ENCODE measurements at places on chromosomes 1 and 21.
A peak's percentile ranks its signal among the peaks of the same experiment; 100 is the strongest.

- no peak for DNase-seq
These were observed 16.0 kb downstream of the CTNNBIP1 start for GRCh38 chr1:9894115-9894514.

- no peak for DNase-seq
These were observed 70.6 kb upstream of the PTGFR start for GRCh38 chr1:78420181-78420580.

DNA sequence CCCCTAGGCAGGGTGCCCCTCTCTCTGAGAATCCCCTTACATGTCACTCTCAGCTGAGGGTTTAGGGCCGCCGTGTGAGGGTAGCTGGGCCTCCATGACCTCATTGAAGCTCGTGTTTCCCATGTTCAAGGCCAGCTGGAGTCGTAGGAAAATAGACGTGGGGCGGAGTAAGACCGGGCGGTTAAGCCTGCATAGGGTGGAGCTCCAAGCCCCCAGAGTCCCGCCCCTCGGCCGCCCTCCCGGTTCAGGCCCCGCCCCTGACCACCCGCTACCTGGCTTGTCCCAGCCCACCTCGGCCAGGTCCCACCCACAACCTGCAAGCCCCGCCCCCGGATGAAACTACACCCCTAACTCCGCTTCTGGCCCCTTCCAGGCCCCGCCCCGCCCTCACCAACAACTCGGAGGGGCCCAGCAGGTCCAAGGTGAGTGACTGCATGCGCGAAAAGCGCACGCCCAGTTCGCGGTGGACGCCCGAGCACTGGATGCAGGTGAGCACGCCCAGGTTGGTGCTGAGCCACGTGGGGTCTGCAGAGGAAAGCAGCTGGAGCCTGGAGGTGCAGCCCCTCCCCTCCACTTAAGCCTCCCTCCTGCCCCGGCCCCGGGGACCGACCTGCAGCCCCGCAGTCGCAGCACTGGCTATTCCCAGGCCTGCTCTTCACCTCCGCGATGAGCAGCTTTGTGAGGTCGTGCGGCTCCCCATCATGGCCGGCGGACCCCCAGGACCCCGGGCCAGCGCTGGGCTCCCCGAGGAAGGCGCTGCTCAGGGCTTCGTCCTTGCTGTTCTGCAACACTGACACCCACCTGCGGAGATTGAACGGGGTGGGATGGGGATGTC is 12.2 kb upstream of the TCEA3 start:
- DNase-seq, result peak; percentile 36

GRCh38 chr1:65955071-65955470 is 162.4 kb downstream of the PDE4B start:
- DNase-seq, result no peak

DNA sequence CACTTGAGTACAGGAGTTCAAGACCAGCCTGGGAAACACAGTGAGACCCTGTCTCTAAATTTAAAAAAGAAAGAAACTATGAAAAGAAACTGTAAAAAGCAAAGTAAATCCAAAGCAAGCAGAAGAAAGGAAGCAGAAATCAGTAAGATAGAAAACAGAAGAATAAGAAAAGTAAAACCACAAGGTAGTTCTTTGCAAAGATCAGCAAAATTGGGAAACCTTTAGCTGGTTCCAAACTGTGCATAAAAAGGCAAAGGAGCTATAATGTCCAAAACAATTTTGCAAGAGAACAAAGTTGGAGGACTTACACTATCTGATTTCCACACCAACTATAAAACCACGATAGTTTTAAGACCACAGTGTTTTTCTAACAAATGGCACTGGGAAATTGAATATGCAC is 218.8 kb downstream of the RPS6KC1 start:
- no peak for DNase-seq

DNA sequence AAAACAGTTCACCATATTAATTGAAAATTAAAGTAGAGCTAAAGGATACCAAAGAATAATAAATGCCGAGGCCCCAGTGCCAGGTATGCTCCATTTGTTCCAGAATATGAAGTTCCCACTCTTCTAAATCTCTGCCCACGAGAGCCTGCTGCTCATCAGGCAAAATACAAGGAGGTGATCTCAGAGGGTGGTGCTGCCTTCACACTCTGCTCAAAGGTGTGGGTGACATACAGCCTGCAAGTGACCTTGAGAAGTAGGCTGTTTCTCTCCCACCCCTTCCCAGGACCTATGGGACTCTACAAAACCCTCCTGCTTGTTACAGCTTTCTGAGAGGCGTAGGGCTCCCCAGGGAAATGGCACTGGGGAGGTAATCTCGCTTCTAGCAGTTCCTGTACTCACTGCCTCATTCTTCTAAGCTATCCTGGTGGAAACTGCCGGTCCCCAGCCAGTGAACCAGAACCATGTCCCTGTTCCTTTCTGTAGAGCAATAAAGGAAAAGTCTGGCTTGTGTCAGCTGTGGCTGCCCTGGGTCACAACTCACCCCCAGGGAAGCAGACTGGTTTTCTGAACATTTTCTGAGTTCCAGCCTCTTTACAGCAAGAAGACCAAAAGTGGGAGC is 26.9 kb upstream of the DPT start:
- DNase-seq, result no peak

GRCh38 chr1:157472959-157473358 is 79.4 kb downstream of the FCRL5 start:
- DNase-seq, result no peak

DNA sequence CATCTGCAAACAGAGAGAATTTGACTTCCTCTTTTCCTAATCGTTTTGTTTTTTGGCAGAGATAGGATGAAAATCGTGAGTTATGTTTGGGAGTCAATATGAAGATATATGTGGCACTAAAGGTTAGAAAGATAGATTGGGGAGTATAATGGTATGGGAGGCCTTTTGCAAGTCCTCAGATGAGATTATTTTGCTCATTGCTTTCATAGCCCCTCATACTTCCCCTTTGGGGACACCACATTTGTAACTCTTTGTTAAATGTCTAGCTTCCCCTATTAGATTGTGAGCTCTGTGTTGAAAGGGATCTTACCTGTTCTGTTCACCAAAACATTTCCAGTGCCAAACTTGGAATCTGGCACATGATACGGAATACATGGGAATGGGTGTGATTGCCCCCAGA is 30.2 kb downstream of the RAVER2 start:
- no peak for DNase-seq

- DNase-seq, result no peak
These were observed 31.0 kb upstream of the MED18 start for GRCh38 chr1:28297826-28298225.

DNA sequence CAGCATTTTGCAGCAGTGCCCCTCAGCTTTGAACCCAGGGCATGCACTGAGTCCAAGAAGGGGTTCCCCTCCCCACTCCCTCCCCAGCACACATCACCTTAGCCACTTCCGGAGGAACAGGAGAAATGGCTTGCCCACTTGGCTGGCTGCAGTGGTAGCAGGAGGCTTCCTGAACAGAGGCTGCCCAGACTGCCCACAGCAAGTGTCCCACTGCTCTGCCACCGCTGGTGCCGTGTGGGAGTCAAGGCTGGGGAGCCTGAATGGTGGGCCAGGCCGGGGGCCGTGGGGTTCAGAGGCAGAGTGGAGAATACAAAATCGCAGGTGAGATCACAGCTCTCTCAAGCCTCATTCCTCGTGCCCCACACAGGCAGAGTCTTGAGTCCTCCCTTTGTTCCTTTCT is 34.5 kb downstream of the CD247 start:
- no peak for DNase-seq

GRCh38 chr1:60703155-60703554 is 379.2 kb upstream of the NFIA start:
- DNase-seq, result no peak

- peak; percentile 82 for DNase-seq
These were observed 128.2 kb downstream of the TBX19 start for GRCh38 chr1:168408884-168409283.

- DNase-seq, result no peak
These were observed 8.7 kb downstream of the C4BPA start for GRCh38 chr1:207112616-207113296.

GRCh38 chr21:28865488-28866186 is 127.0 kb downstream of the LTN1 start:
- DNase-seq, result no peak

DNA sequence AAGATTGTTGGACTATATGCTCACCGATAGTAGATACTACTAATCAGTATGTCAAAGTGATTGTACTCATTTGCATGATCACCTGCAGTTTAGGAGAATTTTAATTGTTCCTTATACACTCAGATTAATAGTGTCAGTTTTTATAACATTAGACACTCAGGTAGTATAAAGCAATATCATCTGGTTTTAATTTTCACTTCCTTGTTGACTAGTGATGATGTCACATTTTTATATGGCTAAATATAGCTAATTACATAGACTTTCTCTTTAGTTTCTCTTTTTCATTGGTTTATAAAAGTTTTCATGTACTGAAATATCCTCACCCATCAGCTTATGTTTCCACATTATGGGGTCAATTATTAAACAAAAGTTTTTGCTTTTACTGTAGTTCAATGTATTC is 1332.4 kb upstream of the ADGRL2 start:
- no peak for DNase-seq

GRCh38 chr1:108639899-108640560 is 20.9 kb downstream of the HENMT1 start:
- DNase-seq, result no peak

DNA sequence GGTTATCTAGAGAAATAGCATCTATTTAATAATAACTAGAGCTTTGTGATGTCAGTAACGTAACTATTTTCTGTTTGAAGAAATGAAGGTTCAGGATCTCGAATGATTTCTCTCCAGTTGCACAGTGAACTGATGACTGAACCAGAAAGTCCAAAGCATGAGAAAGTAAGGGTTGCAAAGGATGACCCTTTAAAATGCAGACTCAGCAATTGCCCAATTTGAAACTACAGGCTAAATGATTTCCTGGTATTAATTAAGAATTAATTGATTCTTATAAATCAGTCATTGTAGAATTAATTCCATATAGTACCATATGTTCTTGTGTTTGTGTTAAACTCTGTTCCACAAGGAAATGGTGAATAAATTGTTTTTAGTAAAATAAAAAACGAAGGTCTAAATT is 318.6 kb downstream of the NFIA start:
- DNase-seq, result no peak

GRCh38 chr1:12627296-12627695 is 9.3 kb upstream of the DHRS3 start:
- no peak for DNase-seq

- no peak for DNase-seq
These were observed 1.7 kb downstream of the DR1 start for GRCh38 chr1:93347334-93347899.

DNA sequence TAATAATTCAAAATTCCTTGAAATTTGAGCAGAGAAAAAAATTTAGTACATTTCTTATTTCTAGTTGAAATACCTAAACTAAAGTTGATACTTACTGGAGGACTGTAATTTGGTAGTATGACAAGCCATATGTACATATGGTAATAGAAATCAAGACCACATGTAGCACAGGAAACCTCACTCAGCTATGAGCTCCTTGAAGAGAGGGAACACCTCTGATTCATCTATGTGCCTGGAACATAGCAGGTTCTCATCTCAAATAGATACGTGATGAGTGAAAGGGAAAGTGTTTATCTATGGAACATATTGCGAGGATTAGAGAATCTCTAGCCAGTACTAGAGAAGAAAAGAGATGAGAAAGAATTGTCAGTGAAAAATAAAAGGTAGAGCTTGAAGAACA is 47.9 kb upstream of the GNG4 start:
- DNase-seq, result no peak

DNA sequence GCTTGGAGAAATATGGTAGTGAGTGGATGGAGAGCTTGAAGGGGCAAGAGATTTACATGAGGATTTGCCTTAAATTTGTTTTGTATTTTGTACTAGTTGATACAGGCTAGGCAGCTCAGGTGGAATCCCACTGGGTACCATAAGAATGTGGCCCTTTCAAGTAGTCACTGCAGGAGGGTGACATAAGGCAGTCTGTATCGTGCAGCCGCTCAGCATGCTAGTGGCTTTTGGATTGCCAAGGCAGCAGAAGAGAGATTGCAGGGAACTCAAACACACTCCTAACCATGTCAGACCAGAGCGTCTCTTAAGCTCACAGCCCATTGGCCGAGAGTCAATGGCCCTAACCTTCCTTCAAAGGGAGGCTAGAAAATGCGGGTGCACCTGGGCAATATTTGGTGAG is 420.0 kb downstream of the ADGRL2 start:
- no peak for DNase-seq

DNA sequence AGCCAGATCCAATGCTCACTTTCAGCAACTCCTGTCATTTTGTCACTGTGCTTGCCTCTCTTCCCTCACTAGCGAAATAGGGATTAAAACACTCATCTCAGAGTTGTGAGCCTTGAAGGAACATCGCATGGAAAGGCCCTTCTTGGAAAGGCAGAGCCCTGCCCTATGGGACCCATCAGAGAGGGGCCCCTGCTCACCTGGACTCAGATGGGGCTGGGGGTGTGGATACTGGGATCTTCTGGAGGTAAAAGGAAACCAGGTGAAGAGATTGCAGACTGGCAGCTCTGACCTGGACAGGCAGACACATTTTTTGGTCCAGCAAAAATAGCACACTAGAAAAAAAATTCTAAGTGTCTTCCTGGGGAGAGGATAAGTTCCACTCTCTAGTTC is 54.2 kb upstream of the EPS8L3 start:
- no peak for DNase-seq

GRCh38 chr1:164712131-164713036 is 153.4 kb downstream of the PBX1 start:
- no peak for DNase-seq

- DNase-seq, result no peak
These were observed 11.4 kb downstream of the EDEM3 start for GRCh38 chr1:184743062-184743756.

- DNase-seq, result peak; percentile 21
These were observed 9.0 kb downstream of the C1orf105 start for GRCh38 chr1:172429331-172430127.

- no peak for DNase-seq
These were observed 9.0 kb upstream of the RHBG start for GRCh38 chr1:156359973-156360372.

DNA sequence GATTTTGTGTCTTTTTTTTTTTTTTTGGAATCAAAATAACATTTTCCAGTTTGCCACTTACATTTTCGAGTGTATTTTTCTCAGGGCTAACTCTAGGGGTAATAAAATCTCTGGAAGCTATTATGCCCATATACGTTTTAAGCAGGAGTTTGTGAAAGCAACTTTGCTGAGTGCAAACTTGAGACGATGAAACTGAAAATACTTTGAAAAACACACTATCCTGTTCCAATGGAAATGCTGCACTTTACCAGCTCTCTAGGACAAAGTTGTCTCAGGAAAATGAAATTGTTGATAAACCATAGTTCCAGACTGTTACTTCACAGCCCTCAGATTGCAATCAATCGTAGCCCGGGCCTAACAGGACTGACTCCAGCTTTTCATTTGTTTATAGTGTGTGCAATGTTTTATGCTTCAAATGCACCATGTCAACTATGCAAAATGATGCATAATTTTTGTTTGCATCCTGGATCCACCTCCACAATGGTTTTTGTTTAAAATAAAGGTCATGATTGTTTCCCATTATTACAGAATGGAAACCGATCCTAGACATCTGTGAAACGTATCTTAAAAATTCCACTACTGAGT is 220.6 kb upstream of the PKN2 start:
- DNase-seq, result no peak

DNA sequence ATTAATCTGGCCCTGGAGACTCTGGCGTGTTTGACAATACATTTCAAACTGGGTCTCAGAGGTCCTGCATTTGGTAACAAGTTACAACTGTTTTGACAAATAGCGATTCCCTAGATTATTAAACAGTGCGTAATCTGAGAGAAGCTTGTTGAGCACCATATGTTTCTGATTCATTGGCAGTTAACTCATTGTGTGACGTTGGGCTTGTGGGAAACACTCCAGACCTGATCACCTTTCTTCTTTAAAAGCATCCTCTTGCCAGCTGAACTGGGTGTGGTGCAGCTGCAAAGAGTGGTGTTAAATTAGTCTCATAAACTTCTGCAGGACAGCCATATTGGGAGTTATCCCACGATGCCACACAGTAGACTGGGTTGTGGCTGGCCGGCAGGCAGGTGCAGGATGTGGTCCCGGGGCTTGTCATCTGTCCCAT is 82.7 kb downstream of the CDC7 start:
- DNase-seq, result no peak
